ENCODE measurements at places on chromosomes 7 and 10. TPM values are rescaled to one million over a fixed set of nuclear protein-coding genes. Genes with fewer than 3 reads are reported as not detected.

- no peak overlapping the region for H3K27ac ChIP-seq
- no peaks in the 10 kb centered on the region for H3K36me3 ChIP-seq
- 0 out of 2 replicates have a peak, but pooled peaks cover 6% of the 10 kb centered on the region for H3K4me1 ChIP-seq
- H3K27me3 ChIP-seq: no peaks in the 10 kb centered on the region
- H3K4me3 ChIP-seq: no peak overlapping the region
- DNase-seq: no peak
Observed at GRCh38 chr10:58758321-58758720, 245.6 kb downstream of the BICC1 start.

DNA sequence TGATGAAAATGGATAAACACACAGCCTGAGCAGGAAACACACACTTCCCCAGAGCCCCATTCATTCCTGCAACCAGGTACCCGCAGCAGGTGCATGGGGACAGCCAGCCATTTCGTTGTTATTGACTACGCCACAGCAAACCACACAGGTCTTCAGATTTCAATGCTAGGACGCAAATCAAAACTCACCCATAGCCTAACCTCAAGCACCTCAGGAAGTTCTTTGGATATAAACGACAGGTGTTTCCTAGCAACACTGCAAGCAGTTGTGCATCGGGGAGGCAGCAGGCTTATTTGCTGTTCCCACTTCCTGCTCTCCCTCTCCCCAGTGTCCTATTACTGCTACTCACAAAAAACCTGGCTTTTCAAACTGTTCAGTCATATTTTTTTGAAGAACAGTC, 176.5 kb upstream of the FRMD4A start:
- no peak overlapping the region for H3K27ac ChIP-seq
- peak; percentile 49 for DNase-seq
- H3K4me1 ChIP-seq: peaks cover 11% of the 10 kb centered on the region

DNA sequence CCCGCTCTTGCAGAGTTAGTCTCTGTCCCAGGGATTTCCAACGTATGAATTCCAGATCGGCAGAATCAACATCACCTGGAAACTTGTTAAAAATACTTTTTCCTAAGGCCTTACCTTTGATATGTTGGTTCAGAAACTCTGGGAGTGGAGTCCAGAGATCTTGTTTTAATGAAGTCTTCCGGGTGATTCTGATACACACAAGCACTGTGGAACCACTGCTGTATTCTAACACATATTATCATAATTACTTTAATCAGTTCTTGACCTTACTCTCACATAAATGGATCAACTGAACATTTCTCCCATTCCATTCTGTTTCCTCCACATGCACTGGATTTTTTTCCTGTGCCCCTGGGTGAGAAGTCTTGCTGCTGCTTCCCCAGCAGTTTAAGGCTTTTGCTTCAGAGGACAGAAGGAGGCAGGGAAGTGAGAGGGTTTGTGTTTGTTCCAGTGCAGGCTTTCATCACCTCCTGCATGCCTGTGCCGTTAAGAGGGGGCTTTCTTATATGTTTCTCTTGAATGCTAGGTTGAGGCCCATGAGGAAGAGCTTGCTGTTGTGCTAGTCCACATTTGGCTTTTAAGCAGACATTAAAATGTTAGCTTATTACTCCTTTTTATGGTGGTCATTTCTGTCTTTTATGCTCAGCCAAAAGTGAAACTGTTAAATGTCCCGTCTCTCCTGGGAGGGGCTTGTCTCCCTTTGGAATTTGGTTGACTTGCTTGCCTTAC, 32.4 kb downstream of the CCSER2 start:
- H3K36me3 ChIP-seq: no peaks in the 10 kb centered on the region
- no peak overlapping the region for H3K4me3 ChIP-seq
- peaks cover 8% of the 10 kb centered on the region for H3K4me1 ChIP-seq
- peak; percentile 30 for DNase-seq

DNA sequence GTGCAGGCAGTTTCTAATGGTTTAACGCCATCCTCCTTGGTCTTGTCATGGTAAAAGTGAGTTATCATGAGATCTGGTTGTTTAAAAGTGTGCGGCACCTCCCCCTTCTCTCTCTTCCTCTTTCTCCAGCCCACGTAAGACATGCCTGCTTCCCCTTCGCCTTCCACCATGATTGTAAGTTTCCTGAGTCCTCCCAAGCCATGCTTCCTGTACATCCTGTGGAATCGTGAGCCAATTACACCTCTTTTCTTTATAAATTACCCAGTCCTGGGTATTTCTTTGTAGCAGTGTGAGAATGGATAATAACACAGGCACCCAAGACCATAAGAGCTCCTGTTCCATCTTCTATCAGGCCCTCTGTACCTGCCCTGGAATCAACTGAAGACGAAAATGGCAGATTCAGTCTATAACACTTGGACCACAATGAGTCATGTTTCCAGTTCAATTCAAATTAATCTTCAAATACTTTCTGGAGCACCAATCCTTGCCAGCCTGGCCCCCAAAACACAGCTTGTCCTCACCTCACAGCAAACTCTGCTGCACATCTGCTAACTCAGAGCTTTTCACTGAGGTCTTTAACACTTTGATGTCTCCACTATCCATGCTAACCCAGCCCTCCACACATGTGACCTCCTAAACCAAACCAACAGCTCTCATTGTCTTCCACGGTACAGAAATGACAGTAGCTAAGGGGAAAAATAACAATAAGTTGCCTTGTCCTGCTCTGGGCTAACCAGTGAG, 73.2 kb downstream of the SFMBT2 start:
- H3K27ac ChIP-seq: no peak overlapping the region
- peaks cover 25% of the 10 kb centered on the region for H3K4me1 ChIP-seq
- no peak overlapping the region for H3K4me3 ChIP-seq
- H3K27me3 ChIP-seq: no peaks in the 10 kb centered on the region
- H3K36me3 ChIP-seq: no peaks in the 10 kb centered on the region
- DNase-seq: no peak

GRCh38 chr10:105837951-105838350, 1196.9 kb downstream of the SORCS3 start:
- H3K4me1 ChIP-seq: peaks cover 12% of the 10 kb centered on the region
- H3K27me3 ChIP-seq: no peaks in the 10 kb centered on the region
- DNase-seq: peak; percentile 25

DNA sequence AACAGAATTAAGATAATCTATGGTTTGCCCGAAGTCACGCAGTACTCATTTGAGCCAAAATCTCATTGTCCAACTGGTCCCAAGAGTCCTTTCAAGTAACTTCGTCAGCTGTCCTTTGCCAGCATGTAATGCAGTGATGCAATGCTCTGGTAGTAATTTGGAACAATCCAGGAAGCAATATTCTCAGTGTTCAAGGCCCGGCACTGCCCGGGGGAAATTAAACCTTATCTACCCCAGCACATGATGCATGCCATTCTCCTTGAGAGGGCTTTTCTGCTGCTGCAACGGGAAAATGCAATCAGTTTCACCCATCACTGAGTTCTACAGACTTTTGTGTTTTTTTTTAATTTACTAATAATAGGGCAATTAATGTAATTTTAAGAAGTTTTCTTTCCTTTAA, 77.6 kb upstream of the NME8 start:
- H3K27me3 ChIP-seq: no peaks in the 10 kb centered on the region
- peaks cover 2% of the 10 kb centered on the region for H3K36me3 ChIP-seq
- no peak overlapping the region for H3K4me3 ChIP-seq

GRCh38 chr10:29469481-29470354, 165.1 kb downstream of the SVIL start:
- H3K27ac ChIP-seq: no peak overlapping the region
- DNase-seq: no peak
- no peaks in the 10 kb centered on the region for H3K27me3 ChIP-seq
- no peaks in the 10 kb centered on the region for H3K36me3 ChIP-seq
- peaks cover 15% of the 10 kb centered on the region for H3K4me1 ChIP-seq

The PEX1 gene
- total RNA-seq: 44.8 TPM

The DNAJC12 gene
- 1.1 TPM for total RNA-seq

The FRAT1 gene
- 6.1 TPM for total RNA-seq

The INA gene
- 25.1 TPM for total RNA-seq

The LRRC61 gene
- total RNA-seq: 67.6 TPM
